ENCODE measurements at places on chromosomes 3 and 15. TPM values are rescaled to one million over a fixed set of nuclear protein-coding genes. Genes with fewer than 3 reads are reported as not detected.

The ZNF660 gene
- 2.1 TPM for total RNA-seq

The TGFBR2 gene
- total RNA-seq, result 179 TPM

The EDEM1 gene
- total RNA-seq, result 21.1 TPM

The SPTBN5 gene
- total RNA-seq, result 0.18 TPM

The CCR3 gene
- total RNA-seq, result not detected

The MAP2K1 gene
- 34.5 TPM for total RNA-seq

The CLRN1 gene
- not detected for total RNA-seq

The RASL12 gene
- 6.5 TPM for total RNA-seq

The MAGI1 gene
- 36.0 TPM for total RNA-seq

The SPCS1 gene
- 43.4 TPM for total RNA-seq

The OR5K2 gene
- not detected for total RNA-seq

The SH3GL3 gene
- total RNA-seq, result 0.18 TPM

The SNX22 gene
- total RNA-seq, result 0.18 TPM

The CLDN11 gene
- 563 TPM for total RNA-seq

The CMTM8 gene
- total RNA-seq, result not detected

The LRRC2 gene
- 6.0 TPM for total RNA-seq

The LRTM1 gene
- total RNA-seq, result not detected

The PLSCR2 gene
- not detected for total RNA-seq

The DUOXA2 gene
- total RNA-seq, result not detected

The CAMK1 gene
- 34.3 TPM for total RNA-seq

The A4GNT gene
- total RNA-seq, result not detected

The FAM3D gene
- not detected for total RNA-seq

The PATL2 gene
- 0.43 TPM for total RNA-seq

The WDR93 gene
- total RNA-seq, result under 0.01 TPM

The GRK7 gene
- total RNA-seq, result not detected

The P2RY14 gene
- total RNA-seq, result 0.43 TPM

The ZBED2 gene
- total RNA-seq, result 0.28 TPM

The NOX5 gene
- 0.09 TPM for total RNA-seq

The TAGLN3 gene
- 0.74 TPM for total RNA-seq

The GASK1A gene
- 0.85 TPM for total RNA-seq

The GOLGA8N gene
- total RNA-seq, result 4.4 TPM

The MESP2 gene
- total RNA-seq, result 0.57 TPM

The LXN gene
- 263 TPM for total RNA-seq

The PHLDB2 gene
- total RNA-seq, result 57.5 TPM

The WDR6 gene
- total RNA-seq, result 81.0 TPM

The CP gene
- total RNA-seq, result 1.1 TPM

The SV2B gene
- total RNA-seq, result under 0.01 TPM

The ST8SIA2 gene
- not detected for total RNA-seq

The FBXO40 gene
- not detected for total RNA-seq

The NKTR gene
- 40.0 TPM for total RNA-seq

The ITGA11 gene
- 55.0 TPM for total RNA-seq

The TASOR gene
- 74.8 TPM for total RNA-seq

The MINAR1 gene
- 0.57 TPM for total RNA-seq

The SCAANT1 gene
- total RNA-seq, result not detected

The ITIH1 gene
- total RNA-seq, result 0.18 TPM

The NAALADL2 gene
- 13.7 TPM for total RNA-seq

The CACNA2D3 gene
- total RNA-seq, result 0.18 TPM

The ATP2B2 gene
- total RNA-seq, result not detected

The TRH gene
- total RNA-seq, result not detected

The TMEM212 gene
- not detected for total RNA-seq
